ENCODE measurements at places on chromosomes 12 and 14.

- DNase-seq: no peak
Observed at GRCh38 chr14:30272848-30273832, 285.8 kb upstream of the G2E3 start.

DNA sequence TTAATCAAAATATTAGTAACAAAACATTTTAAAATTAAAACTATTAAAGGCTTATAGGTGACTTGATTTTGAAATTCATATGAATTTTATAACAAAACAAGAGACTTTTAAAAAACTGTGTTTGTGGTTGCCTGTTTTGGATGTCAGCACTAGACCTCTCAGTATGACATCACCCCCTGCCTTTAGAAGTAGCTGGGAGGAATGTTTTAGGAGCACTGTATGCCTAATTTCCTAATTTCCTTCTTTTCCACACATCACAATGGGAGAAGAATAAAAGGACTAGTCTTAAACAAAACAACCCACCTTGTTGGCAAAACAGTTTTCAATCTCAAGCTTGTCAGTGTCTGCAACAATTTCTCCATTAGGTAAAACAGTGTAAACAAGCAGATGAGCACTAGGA lies 48.1 kb upstream of the PZP start:
- DNase-seq: no peak

GRCh38 chr12:18368594-18368993 lies 107.3 kb downstream of the PIK3C2G start:
- no peak for DNase-seq

DNA sequence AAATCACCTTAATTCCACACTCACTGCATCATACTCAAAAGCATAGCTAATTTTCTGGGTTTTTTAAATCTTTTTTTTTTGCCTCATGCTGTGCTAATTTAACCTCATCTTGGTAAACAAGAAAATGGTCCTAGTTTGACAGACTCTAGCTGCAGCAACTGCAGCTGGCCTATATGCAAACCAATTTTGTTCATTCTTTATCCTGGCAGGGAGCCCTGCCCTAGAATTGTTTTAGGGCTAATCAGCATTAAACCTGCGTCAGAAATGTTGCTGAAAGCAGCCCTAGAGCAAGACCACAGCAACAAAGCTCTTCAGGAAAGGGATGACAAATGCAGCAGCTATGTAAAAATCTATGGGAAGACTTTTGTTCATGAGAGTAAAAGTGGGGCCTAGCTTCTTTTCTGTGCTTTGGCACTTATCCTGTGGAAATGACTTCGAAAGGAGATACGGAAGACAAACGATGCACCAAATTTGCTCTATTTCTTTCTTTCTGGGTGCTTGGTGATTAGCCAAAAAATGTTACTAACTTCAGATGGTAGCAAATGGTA lies 72.2 kb downstream of the DENND5B start:
- DNase-seq: no peak
